ENCODE measurements at places on chromosomes 7 and 10. TPM values are rescaled to one million over a fixed set of nuclear protein-coding genes. Genes with fewer than 3 reads are reported as not detected.

The IQUB gene
- total RNA-seq, result 7.8 TPM

The PPP1R17 gene
- total RNA-seq, result not detected

DNA sequence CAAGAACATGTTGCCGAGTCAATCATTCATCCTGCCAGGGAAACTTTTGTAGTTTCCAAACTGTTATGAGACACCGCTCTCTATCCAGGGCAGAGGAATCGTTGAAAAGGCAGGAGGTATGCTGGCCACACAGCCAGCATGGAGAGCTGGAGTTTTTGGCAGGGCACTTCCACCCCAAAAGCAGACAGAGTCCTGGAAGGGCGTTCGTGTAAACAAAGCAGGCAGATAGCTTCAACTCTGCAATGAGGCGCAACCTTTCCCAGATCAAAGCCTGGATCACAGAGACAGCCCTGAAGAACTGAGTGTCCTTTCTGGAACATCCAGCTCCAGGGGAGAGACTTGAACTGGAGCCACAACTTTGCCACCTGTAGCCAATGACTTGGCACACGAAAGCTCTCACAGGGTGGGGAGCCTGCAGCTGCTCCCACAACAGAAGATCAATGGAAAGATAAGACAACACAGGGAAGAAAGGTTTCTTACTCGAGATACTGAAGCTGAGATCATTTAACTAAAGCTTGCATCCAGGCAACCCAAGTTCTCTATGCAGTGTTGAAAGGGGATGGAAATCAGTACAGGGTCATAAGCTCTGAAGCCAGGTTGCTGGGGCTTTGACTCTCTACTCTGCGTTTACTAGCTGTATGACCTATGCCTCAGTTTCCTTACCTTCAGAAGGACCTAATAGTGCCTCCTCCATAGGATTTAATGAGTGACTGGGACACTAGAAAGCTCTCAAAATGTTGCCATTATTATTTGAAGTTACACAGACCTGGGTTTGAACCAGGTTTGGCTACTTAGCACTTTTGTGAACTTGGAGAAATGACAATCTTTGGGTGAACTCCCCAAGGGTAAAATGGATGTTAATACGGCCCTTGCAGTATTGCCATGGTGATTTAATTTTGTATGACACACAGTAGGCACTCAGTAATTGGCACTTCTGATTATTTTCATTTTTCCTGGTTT is 434.8 kb upstream of the NPVF start:
- DNase-seq, result no peak

DNA sequence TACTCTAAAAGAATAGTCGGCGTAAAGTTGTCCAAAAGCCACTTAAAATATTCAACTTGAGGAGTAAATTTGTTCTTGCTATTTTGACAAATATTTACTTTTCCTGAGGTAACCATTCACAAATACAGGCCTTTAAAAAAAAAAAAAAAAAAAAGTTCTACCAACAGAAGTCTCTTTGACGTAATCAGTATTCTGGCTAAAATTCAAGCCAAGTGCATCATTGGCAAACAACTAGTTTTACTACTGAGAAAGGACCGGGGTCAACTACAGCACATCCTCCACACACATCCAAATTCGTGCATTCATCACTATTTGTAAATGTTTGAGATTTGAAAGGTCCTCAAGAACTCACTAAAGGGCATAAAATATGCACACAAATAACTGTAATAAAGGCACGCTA is 2.0 kb downstream of the OAT start:
- no peak for DNase-seq

GRCh38 chr7:20329389-20330238 is 1.1 kb upstream of the ITGB8 start:
- peak; percentile 93 for DNase-seq

The ZNF775 gene
- 12.5 TPM for total RNA-seq

DNA sequence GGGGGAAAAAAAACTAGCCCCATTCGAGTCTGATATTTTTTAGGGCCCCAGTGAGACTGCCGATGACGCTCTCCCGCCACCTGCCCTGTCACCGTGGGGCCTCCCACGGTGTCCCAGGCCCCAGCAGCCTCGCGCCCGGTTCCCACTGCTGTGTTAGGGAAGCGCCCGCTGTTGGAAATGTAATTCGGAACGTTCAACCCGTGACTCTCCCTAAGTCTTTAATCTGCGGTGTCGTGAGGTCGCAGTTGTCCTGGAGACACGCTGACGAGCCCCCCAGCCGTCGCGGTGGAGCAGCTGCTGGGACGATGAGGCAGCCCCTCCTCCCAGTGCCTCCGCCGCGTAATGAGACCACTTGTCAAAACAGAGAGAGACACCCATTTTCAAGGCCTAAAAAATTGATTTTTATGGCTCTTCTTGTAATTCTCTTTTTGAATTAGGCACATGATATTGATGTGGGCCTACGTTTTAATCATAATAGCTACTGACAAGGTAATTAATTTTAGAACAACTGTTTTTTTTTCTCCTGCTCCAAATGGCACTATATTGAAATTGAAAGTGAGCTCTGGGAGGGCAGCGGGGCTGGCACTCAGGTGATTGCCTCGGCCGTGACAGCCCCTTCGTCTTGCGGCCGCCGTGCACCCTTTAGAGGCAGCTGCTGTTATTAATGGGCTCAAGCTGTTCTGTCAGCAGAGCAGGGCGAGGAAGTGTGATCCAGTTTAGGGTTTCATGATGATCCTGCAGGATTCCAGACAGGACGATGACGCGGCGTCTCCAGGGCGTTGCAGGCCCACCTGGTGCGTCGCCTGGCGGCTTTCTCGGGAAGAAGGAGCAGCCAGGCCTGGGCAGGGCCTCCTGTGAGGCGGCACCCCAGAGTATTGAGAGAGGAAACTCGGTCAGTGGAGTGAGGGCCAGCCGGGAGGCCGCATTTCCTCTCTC is 63.3 kb downstream of the NKX6-2 start:
- no peak for DNase-seq

The LRRTM3 gene
- 0.13 TPM for total RNA-seq

The CFAP70 gene
- total RNA-seq, result 1.1 TPM

- DNase-seq, result no peak
Observed at GRCh38 chr10:5814110-5815107, 1.2 kb upstream of the GDI2 start.

The MAT1A gene
- not detected for total RNA-seq

GRCh38 chr7:135185471-135186260 is 15.2 kb upstream of the CYREN start:
- DNase-seq, result no peak

- DNase-seq, result no peak
Observed at GRCh38 chr7:151599401-151600227, 79.9 kb upstream of the RHEB start.

DNA sequence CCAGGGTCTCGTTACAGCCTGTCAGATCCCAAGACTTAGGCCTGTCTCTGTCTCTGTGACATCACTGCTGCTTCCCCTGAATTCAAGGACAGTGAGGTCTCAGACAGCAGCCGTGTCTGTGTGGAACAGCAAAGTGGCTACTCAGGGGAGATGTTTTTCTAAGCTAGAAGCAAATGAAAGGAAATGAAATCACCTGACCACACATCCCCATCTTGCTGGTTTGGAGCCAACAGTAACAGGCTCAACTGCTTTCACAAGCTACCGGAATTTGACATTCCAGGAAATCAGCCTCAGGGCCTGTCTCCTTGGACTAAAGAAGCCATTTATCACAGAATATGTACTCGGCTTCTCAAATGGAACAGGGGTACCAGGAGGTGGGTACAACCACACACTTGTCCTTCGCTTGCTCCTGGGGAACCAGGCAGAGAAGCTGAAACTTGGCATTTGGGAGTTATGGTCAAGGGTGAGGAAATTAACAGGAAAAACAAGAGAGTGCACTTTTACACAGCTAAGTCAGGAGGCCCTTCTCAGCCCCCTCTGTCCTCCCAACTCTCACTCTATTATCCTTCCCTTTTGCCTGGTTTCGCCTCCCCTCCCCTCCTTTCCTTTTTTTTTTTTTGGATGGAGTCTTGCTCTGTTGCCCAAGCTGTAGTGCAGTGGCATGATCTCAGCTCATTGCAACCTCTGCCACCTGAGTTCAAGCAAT is 73.2 kb downstream of the SPDYE5 start:
- no peak for DNase-seq

DNA sequence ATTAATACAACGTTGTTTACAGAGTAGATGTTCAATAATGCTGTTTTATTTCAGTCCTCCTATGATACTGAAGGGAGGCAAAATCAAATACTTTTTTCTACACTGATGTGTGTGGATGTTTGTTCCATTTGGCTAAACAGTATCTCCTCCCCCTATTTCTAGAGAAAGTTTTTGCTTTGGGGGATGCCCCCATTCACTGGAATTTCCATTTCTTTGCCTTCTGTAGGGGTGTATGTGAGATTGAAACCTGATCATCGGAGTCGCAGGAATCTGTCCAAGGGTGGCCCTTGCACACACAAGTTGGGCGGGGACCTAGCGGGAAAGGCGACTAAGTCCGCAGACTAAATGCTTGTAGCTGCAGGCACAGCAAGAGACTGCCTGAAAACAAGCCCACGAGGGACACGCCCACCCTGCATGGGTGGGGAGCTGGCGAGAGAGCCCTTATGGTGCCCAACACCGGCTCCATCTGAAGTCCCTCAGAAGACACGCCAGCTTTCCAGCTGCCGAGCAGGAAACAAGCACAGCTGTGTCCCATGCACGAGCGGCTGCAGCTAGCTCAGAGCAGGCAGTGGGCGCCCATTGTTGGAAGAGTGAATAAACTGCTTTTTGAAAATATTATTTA is 58.0 kb downstream of the ESYT2 start:
- DNase-seq, result no peak

DNA sequence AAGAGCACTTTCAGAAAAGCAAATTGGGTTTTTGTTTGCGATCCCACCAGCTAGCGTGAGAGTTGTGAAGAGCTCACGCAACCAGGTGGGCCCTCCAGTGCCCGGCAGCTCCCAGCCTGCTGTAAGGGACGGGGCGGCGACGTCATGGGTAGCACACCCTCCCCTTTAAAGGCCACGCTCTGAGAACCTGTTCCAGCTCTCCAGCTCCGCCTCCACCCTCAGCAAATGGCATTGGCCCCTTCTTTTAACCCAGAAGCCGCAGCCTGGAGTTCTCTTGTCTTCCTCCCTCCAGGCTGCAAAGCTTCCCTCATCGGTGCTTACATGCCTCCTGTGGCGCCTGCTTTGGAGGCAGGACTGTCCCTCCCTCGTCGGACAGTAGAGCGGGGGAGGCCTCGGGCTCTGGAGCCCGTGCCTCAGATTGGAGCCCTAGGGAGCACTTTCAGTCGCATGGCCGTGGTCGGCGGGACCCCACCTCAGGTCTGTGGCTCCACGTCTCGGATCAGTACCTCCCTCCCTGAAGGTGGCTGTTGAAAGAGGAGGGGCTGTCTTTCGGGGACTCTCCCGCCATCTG is 32.9 kb downstream of the WIPI2 start:
- DNase-seq, result no peak

The DIP2C gene
- 38.6 TPM for total RNA-seq

- DNase-seq, result no peak
Observed at GRCh38 chr10:31803606-31804351, 124.9 kb downstream of the ARHGAP12 start.

DNA sequence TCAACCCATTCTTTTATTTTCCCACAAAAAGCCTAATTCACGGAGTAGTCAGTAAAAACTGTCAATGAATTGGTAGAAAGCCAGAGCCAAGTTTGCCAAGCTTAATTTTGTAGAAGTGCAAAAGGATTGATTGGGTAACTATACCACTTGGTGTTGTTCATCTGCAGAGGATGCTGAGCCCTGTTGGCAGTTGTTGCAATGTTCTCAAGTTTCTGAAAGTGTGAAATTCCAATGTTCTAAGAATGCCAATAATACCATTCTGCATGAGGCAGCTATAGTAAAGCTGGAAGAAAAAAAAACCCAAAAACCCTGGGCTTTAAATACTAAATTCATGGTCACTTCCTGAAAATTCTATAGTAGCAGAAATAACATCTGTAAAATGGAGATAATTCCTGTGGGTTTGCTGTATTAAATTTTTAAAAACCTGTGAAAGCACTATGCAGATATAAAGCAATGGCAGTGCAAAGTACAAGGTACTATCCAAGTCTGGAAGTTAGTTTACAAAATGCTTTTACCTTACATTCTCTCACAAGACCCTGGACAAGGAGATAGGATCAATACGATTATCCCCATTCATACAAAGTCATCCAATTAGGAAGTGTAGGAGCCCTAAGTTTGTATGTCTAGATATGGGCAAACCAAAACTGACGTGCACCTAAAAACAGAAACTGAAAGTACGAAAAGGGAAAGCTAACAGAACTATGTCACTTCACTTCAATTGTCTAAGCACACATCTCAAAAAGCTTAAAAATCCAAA is 6.0 kb upstream of the PON1 start:
- DNase-seq, result peak; percentile 14

The NPC1L1 gene
- total RNA-seq, result not detected

DNA sequence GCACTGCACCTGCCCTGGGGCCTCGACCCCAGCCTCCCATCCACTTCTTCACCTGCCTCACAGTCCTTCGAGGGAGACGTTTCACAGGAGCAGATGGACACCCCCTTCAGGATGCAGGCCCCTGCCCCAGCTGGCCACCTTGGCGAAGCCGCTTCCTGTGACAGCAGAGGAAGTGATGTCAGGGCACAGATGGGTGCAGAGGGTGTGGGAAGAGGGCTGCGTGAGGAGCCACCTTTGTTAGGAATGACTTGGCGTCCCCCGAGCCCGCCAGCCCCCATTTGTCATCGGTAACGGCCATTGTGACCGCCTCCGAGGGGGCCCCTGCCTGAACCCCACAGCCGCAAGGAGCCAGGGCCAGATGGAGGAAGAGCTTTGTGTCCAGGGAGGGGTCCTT is 47.4 kb upstream of the SLC29A3 start:
- no peak for DNase-seq

DNA sequence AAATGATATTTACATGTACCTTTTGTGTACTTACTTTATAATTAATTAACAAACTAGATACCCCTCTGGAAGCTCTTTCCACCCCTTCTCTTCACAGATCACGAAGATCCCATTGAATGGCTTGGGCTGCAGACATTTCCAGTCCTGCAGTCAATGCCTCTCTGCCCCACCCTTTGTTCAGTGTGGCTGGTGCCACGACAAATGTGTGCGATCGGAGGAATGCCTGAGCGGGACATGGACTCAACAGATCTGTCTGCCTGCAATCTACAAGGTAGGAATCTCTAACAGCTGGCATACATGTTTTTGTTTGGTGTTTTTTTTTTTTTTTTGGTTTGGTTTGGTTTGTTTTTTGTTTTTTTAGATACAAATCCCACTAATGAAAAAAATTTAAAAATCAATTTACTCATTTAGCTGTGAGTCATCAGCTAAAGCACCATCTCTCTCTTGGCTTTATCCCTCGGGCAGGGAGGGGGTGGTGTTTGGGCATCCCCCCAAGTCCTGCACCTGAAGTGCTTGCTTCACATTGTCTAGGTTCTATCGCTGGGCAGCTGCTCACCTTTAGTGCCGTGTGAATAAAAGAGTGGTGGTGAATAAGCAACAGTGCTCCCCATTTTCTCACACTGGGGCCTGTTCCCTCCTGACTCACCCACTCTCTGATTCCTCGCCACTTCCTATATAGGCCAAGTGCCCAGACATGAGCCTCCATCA is 68.9 kb downstream of the MET start:
- no peak for DNase-seq

The SPDYE9 gene
- not detected for total RNA-seq

The KNDC1 gene
- 0.66 TPM for total RNA-seq

The GOLGA7B gene
- total RNA-seq, result under 0.01 TPM

The TRA2A gene
- total RNA-seq, result 24.9 TPM

The HOXA5 gene
- total RNA-seq, result 7.8 TPM

All from esophagus muscularis mucosa (tissue), 4 donors.